ENCODE measurements at places on chromosomes 7 and 10.
A peak's percentile ranks its signal among the peaks of the same experiment; 100 is the strongest.

- DNase-seq = no peak
Observed at GRCh38 chr7:109391240-109391639, 821.6 kb downstream of the DNAJB9 start.

DNA sequence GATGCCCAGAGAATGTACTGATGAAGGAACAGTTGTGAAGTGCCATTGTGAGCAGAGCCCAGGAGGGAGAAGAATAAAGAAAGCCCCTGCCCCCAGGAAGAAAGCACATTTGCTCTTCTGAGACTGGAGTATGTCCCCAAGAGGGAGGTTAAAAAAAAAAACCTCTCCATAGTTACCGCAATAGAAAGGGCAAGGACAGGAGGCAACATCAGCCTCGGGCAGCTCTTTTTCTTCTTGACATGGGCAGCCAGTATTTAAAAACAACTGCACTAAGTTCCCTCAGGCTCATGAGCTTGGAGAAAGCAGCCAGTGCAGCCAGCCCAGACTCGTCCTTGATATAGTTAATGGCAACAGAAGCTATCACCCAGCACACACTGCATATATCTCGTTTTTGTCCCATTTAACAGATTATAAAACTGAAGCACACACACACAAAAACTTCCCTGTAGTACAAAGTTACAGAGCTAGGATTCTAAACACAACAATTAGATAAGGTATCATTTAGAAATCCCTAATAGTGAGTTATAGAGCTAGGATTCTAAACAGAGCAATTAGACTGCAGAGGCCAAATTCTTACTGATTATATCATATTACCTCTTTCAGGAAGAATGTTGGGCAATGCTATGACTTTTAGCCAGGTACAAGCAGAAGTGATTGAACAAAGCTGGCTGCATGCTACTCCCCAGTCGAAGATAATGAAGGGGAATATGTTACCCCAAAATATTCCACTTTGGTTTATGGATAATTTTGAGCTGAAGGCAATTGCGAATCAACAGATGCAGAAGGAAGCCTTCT lies 823.5 kb downstream of the GRID1 start:
- DNase-seq = no peak

- DNase-seq = no peak
Observed at GRCh38 chr7:38000272-38000671, 79.8 kb downstream of the EPDR1 start.

- peak; percentile 9 for DNase-seq
Observed at GRCh38 chr7:25858525-25859411, 293.2 kb upstream of the NFE2L3 start.

GRCh38 chr7:29337546-29338116 lies 143.1 kb downstream of the CHN2 start:
- DNase-seq = peak; percentile 7

- no peak for DNase-seq
Observed at GRCh38 chr10:59823111-59823510, 69.9 kb upstream of the MRLN start.

DNA sequence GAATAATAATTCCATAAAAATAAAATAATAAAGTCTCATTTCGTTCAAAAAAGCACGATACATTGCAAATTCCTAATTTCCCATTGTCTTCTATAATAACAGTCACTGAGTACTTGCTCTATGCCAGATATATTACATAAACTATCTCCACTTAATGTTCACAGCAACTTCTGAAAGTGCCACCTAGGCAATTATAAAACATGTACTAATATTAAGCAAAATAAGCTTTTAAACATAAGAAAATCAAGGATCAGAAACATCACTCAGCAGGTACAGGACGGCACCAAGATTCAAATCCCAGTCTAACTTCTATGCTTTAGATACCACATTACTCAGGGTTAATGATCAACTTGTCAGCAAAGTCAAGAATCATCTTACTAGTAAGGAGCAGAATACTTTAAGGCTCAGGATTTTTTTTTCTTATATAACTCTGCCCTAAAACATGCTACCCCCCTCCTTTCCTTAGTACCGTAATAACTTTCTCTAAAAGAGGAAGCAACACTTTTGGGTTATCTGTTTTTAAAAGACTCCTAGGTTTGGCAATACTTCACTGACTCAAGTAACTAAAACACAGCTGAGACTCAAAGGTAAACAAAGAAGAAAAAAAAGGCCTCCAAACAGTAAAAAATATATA lies 51.3 kb downstream of the USP6NL start:
- no peak for DNase-seq

DNA sequence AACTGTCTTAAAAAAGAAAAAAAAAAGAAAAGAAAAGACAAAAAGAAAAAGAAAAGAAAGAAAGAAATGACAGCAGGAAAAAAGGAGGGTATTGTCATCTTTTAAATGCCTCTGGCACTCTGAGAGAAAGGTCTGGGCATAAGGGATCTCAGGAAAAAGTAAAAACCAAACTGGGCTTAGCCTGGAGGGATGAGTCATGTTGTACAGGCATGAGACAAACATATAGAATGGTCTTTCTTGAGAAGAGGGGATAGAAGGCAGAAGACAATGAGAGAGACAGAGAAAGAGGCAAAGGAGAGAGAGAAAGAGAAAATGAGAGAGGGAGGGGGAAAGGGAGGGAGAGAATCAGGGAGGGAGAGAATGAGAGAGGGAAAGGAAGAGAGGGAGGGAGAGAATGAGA lies 32.3 kb upstream of the KCNMA1 start:
- DNase-seq = no peak

DNA sequence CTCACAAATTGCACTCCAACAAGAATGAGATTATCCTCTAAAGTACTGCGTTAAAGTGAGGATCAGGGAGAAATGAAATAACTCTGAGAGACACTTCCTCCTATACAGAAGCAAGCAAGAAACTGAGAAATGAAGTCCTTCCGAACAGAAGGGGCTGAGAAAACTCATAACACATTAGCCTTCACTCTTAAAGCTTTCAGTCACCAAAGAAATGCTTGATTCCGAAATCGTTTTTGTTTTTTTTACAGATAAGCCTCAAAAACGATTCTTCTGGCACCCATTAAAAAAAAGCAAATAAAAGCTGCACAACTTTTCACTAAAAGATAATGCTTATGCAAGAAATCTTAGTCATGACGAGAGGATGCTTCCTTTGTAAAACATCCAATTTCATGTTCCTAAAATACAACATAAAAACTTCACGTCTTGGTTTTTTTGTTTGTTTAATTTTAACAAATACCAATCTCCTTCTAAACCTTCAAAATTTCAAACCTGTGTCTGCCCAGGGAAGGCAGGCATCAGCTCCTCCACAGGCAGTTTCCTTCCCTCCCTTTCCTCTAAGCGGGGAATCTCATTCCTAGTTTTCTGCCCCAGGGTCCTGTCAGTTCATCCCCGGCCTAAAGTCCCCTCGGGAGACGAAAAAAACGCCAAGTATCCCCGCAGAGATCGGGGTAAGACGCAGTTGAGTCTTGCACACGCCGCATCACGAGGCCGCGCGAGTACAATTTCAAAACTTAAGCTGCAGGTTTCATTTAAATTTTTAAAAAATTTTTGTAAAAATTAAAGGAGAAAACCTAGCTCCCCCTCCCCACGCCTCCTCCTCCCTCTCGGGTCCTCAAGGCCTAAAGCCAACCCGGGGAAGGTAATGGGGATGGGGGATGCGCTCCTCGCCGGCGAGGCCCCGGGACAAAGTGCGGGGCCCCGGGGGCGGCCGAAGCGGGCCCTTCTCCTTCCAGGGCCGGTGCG lies 1.1 kb downstream of the BAZ1B start:
- DNase-seq = no peak

GRCh38 chr7:115198143-115198542 lies 276.2 kb downstream of the MDFIC start:
- DNase-seq = no peak

- DNase-seq = no peak
Observed at GRCh38 chr7:137036768-137037167, 168.3 kb downstream of the CHRM2 start.

DNA sequence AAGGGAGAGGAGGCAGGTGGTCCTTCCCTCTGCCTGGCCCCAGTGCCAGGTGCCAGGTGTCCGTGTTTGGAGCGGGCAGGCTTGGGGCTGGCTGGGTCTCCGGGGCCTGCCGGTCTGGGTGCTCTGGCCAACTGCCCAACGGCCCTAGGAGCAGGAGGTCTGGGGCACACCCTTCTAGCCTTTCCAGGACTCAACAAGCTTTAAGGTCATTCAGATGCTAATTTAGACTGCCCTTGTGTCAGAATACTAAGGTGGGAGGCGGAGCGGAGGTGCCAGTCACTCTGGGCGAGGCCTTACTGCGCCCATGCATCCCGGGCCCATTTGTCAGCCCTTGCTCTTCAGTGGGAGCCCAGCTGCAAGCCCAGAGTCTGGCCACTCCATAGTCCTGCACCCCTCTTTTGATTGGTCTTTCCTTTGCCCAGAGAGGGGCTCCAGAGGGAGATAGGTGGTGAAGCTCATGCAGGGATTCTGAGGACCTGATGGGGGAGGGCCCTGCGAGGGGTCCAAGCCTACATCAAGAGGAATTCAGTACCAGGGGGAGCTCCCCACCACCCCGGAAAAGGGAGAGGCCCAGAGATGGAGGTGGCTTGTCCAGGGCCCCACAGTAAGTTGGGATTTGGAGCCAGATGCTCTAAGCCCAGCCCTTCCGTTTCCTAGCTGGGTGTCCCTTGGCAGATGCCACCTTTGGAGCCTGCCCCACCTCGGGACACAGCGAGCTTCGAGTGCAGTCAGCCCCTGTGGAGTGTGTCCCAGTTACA lies 1.3 kb downstream of the PGAM2 start:
- DNase-seq = no peak

GRCh38 chr7:46810986-46811385 lies 770.9 kb downstream of the TNS3 start:
- DNase-seq = no peak

- no peak for DNase-seq
Observed at GRCh38 chr10:96401036-96401435, 42.2 kb upstream of the OPALIN start.

DNA sequence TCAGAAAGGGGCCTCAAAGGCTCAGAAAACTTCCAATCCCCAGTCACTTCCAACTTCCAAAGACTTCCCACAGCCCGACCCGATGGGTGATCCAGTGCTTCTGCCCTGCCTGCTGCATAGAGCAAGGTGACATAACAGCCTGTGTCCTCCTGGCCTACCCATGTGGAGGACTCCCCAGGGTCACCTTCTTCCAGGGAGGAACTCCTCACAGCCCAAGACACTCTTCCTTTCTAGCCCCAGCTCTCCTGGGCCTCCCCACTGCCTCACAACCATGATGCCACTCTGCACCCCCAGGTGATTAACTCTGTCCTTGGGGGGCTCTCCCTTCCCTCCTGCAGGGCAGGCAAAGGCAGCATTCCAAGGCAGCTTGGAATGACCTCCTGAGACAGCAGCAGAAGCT lies 158.4 kb upstream of the PDE1C start:
- DNase-seq = no peak

DNA sequence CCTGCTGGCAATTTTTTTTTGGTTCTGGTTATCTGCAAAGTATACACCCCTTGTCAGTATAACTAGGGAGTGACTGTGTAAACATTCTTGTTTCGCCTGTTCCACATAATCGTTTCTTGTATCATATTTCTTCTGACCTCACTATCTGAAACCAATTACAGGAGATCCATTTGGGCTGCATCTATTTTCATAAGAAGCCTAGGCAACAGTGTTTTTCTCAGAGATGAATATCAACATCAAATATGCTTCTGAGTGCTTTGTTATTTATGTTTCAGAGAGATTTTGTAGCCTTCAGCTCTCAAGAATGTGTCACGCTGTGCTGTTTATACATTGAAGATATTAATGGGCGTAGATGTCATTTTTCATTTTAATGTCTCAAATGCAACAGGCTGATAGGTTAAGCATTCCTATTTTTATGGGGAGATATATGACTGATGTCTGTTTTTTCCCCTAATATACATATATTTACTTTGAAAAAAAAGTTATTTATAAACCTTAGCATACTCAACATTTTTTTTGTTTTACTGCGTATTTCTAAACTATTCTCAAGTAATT lies 115.5 kb downstream of the FOXP2 start:
- DNase-seq = no peak

DNA sequence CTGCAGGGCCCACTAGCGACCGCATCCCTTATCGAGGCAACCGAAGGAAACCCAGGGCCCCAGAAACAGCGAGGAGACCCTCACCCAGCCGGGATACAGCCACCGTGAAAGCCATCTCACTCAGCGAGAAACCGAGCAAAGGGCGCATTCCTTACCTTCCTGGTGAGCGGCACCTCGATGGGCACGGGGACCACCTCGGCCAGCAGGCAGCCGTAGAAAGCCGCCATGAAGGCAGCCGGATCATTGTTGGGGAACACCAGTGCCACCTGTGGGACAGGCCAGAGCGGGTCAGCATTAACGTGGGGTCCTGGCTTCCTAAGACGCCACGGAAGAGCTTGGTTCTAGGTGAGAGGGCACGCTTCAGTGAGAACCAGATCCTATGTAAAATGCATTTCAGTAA lies 263.7 kb downstream of the ZMYND11 start:
- no peak for DNase-seq

GRCh38 chr7:133869556-133869955 lies 257.6 kb upstream of the LRGUK start:
- no peak for DNase-seq

GRCh38 chr7:158743219-158743618 lies 38.6 kb upstream of the NCAPG2 start:
- no peak for DNase-seq

DNA sequence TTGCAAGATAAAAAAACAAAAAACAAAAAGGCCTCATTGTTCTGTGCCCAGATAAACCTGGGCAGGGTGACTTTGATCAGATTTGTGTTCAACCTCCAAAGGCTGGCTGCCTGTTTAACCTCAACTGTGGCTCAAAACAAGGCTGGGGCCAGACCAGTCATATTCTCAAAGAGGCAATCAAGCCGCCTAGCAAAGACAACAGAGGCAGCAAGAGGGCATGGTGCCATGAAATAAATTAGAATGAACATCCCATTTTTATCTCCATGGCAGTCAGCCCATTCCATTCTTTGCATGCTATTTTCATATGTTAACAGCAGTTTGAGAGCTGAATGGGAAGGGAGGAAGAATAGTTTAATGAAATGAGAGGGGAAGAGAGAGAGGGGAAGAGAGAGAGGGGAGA lies 1150.3 kb downstream of the TYW1 start:
- no peak for DNase-seq

Measured in activated T-cell treated with anti-CD3 and anti-CD28 coated beads, Interleukin-2, amount 50 U/mL, for 72 hours (primary cell).